CD4-positive, alpha-beta T cell treated with Interleukin-15 for 4 hours (primary cell): ENCODE measurements at places on chromosomes 7 and 10.

- no peak for DNase-seq
Measured at GRCh38 chr7:113120647-113121046, 2.3 kb upstream of the SMIM30 start.

- DNase-seq = no peak
Measured at GRCh38 chr7:123746931-123747488, 1.8 kb downstream of the WASL start.

GRCh38 chr10:63496561-63496960, 24.6 kb upstream of the REEP3 start:
- no peak for DNase-seq

DNA sequence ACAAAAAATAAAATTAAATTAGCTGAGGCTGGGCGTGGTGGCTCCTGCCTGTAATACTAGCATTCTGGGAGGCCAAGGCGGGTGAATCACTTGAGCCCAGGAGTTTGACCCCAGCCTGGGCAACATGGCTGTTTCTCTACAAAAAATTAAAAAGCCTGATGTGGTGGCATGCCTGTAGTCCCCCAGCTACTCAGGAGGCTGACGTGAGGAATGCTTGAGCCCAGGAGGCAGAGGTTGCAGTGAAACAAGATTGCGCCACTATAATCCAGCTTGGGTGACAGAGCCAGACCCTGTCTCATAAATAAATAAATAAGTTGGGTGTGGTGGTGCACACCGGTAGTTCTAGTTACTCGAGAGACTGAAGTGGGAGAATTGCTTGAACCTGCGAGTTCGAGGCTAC, 65.1 kb downstream of the GNA12 start:
- no peak for DNase-seq

- DNase-seq = no peak
Measured at GRCh38 chr7:23264916-23265458, 18.4 kb downstream of the GPNMB start.
